ENCODE measurements at places on chromosomes 7 and 10.

GRCh38 chr10:66924674-66925345 lies 1.0 kb upstream of the LRRTM3 start:
- no peak for DNase-seq

DNA sequence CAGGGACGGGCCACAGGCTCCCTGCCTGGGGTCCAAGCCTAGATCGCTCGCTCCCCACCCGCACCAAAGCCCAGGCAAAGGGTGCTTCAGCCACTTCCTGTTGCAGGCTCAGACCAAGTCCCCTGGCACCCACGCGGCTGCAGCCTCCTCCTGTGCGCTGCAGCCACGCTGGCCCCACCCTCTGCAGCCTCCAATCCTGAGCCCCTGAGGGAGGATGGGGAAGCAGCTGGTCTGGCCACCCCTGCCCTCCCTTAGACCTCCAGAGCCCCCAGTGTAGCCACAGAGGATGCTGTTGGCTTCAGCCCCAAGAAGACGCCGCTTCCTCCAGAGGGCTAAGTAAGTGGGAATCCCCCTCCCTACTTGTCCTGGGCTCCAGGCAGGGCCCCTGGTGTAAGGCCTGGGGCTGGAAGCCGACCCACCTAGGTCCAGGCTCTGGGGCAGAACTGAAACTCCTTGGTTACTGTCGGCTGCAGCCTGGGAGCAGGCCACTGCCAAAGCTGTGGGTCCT lies 9.4 kb downstream of the LIMK1 start:
- no peak for DNase-seq

DNA sequence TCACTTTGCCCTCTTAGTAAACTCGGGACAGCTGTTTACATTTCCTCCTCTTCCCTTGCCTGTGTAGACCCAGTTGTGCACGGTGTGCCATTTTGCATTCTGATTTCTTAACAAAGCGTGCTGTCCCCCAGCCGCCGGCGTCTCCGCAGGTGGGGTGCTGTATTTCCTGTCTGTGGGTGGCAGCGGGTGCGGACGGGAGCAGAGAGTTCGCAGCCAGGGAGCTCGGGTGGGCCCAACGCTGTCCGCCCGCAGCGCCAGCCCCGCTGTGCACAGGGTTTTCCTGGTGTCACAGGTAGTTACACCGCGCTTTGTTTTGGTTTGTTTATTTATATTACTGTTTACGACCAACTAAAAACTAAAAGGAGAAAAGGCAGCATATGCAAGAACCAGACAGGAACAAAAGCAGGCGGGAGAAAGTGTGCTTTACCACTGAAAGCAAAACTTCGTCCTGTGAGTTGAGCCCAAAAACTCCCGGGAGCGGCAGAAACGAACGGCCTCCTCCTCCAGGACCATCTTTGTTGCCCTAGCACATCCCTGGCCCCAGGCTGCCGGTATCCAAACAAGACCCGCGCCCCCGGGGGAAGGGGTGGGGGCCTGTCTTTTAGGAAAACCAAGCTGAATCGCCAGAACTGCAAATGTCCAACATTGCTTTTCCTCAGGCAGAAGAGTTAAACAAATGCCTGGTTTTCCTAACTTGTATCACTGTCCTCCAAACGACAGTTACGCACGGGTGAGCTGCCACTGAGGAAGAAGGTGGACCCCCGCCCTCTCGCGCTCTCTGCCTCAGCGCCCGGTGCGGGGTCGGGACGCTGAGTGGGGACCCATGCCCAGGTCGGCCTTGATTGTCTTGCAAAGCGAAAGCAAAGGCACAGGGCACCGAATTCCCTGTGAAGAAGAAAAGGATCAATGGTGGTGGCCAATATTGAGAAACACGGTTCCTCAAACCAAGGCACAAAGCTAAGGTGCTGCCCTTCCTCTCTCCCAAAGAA lies 45.9 kb upstream of the DRGX start:
- no peak for DNase-seq

- no peak for DNase-seq
Measured at GRCh38 chr10:109358325-109358724, 565.0 kb downstream of the XPNPEP1 start.

GRCh38 chr7:152883858-152884257 lies 124.3 kb downstream of the ACTR3B start:
- DNase-seq: no peak

DNA sequence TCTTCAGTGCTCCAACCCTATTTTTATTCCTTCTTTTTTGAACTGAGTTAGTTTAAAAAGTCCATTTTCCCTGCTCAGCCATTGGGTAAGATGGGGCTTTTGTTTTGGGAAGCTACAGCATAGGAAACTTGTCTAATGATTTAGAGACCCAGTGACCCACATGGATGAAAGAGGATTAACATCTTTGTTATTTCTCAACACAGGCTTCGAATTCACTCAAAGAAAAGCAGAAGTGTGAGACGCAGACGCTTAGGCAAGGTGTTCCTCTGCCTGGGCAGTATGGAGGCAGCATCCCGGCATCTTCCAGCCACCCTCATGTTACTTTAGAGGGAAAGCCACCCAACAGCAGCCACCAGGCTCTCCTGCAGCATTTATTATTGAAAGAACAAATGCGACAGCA lies 152.0 kb downstream of the HDAC9 start:
- no peak for DNase-seq

DNA sequence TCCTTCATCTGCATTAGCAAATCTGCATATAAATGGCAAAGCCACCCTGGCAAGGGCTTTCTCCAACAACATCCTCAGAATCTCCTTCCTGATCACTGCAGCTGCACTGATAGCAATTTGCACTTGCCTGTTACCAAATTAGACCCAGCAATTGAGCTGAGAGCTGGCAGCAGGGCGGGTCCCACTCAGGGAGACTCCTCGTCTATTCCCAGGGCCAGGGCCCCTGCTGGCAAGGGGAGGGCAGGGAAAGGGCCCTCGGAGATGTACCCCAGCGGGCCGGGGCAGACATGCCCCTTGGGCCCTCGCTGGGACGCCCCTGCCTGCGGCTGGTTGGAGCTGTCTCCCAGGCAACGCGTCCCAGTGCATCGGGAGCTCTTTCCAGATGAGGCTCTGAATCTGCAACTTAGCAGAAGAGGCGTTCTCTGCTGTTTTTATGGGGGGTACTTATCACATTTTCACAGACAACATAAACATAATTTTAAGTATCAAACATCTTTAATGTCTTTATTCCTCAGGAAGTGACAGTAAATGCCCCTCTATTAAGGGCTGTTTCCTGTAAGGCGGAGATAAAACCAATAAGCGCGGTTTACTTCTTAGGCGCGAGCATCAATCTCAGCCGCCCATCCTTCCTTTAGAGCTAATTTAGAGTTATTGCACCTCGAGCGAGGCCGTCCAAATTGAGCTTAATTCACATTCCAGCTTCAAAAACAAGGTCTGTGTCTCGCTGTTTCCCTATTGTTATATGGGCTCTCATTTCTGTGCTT lies 249.0 kb upstream of the PPP2R2D start:
- no peak for DNase-seq

DNA sequence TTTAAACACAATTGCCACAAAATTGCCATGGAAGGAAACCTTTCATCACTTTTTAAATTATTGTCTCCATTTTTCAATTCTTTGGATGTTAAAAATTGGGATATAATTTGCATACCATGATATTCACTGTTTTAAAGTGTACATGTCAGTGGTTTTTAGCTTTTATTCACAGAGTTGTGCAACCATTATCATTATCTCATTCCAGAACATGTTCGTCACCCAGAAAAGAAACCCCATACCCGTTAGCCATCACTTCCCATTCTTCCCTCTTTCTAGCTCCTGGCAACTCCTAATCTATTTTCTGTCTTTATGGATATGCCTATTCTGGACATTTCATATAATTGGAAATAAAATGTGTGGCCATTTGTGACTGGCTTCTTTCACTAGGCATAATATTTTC lies 260.3 kb upstream of the FERD3L start:
- no peak for DNase-seq

GRCh38 chr7:124459101-124460055 lies 306.2 kb downstream of the GPR37 start:
- no peak for DNase-seq

- peak; percentile 15 for DNase-seq
Measured at GRCh38 chr7:77862691-77863090, 64.1 kb downstream of the PHTF2 start.

GRCh38 chr7:132059141-132059540 lies 502.7 kb upstream of the PODXL start:
- no peak for DNase-seq

GRCh38 chr10:18043148-18044006 lies 91.7 kb downstream of the SLC39A12 start:
- DNase-seq: no peak

DNA sequence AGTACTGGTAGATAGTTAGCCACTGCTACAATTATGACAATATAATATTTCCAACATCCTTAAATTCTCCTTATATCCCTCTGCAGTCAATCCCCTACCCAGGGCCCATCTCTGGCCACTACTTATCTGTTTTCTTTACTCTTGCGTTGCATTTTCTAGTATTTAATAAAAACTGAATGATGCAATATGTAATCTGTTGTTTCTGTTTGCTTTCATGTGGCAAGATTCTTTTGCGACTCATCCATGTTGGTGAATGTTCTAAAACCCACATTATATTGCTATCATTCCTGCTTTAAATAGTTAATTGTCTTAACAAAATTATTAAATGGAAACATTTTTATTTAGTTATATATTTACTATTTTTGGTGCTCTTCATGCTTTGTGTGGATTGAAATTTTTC lies 338.5 kb downstream of the MDFIC start:
- no peak for DNase-seq
